ENCODE measurements at places on chromosomes 3 and 15. TPM values are rescaled to one million over a fixed set of nuclear protein-coding genes. Genes with fewer than 3 reads are reported as not detected.
A peak's percentile ranks its signal among the peaks of the same experiment; 100 is the strongest.

DNA sequence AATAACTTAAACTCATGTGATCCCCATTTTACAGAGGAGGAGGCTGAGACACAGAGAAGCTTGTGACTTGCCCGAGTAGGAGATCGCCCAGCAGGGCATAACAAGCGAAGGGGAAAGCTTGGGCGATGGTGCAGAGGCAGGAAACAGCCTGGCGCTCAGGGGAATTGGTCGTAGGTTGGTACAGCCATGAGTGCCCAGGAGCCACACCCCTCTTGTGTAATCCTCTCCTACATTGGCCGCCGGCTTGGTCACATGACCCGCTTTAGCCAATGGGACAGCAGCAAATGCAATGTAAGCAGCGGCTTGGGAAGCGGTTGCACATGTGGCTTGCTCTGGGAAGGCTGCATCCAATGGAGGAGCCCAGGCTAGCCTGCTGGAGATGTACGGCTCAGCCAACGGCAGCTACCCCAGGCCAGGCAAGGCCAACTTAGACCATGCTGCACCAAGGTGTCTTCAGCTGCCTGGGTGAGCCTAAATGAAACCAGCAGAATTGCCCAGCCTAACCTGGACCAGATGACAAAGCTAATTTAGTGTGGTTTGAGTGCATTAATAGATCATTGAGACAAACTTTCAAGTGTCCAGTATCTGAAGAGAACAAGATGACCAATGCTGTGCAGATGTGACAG, 50.3 kb upstream of the SLC6A6 start:
- peak; percentile 22 for ATAC-seq

DNA sequence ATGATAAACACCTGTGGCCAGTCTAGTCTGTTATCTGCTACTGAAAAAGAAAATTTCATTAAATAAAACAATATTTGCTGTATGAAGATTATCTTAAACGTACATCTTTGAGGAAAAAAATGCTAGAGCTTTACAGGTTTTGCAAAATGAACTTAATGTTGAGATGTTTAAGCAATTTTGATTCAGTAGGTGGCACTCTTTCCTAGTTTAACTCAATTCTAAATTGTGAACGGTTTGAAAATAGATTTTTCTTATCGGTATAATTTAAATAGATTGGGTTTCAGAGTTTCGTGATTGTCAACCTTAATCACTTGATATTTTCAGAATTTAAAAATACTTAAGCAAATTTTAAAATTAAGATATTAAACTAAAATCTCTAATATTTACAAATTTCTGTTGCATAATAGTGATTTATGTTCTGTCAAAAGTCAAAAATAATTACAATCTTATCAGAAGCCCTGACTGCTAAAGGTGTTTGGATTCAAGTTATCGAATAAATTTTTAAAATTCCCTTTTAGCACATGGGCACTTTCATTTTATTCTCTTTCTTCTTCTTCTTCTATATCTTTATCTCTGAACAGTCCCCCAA, 7.0 kb upstream of the RNF111 start:
- peak; percentile 40 for ATAC-seq

- no peak for ATAC-seq
These were observed 1.8 kb downstream of the HDGFL3 start for GRCh38 chr15:83205725-83206324.

GRCh38 chr3:63295806-63296205, 17.7 kb downstream of the SYNPR start:
- no peak for ATAC-seq

DNA sequence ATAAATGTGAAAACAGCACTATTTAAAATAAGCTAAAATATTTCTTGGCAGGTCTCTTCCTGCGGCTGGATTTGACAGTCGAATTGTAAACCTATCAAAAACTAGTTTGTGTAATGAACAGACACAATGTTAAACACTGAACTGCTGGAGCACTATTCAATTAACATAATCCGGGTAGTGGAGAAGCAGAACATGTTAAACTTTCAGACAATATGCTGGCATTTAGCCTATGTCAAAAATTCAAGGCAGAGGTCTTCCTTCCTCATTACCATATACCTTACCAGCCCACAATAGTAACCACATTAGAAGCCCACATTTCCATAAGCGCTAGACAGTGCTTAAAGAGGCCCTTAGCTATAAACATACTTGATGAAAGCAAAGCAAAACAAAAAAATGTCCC, 1042.9 kb downstream of the ROBO1 start:
- ATAC-seq: no peak

ADCY5 gene
- total RNA-seq: 2.7 TPM

DNA sequence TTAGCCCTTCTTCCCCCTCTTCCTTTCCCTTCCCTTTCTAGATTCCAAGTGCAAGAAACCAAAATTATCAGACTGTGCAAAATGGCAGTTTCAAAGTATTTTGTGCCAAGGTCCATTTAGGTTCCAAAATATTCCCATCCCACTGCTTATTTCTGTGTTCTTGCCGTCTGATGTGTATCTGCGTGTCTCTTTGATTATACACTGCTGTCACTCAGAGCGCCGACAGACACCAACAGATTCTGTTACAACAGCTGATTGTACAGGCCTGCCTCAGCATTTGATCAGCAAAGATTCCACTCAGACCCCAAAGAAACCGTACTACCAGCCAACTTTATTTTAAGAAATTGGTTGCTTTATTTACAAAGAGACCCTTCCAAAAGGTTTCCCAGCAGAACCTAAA, 225.6 kb upstream of the SATB1 start:
- ATAC-seq: no peak

SLC28A2 gene
- not detected for total RNA-seq

- ATAC-seq: no peak
These were observed 7.5 kb downstream of the CDAN1 start for GRCh38 chr15:42729409-42729808.

HYAL1 gene
- total RNA-seq: 4.1 TPM
